ENCODE measurements at places on chromosomes 7 and 10.

DNA sequence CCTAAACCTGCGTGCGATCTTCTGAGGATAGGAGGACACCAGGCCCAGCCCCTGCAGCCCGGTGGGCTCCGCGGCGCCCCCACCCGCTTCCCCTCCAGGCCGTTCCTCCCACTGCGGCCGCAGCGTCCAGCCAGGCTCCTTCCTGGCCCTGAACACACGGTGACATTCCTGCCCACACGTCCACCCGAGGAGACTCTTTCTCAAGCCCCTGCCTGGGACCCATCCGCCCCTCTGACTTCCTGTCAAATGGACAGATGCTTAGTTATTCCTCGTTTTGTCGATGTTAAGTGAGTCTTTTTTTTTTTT, 32.4 kb upstream of the RNF32 start:
- DNase-seq = no peak

GRCh38 chr7:20076835-20077234, 140.3 kb downstream of the MACC1 start:
- DNase-seq = no peak

DNA sequence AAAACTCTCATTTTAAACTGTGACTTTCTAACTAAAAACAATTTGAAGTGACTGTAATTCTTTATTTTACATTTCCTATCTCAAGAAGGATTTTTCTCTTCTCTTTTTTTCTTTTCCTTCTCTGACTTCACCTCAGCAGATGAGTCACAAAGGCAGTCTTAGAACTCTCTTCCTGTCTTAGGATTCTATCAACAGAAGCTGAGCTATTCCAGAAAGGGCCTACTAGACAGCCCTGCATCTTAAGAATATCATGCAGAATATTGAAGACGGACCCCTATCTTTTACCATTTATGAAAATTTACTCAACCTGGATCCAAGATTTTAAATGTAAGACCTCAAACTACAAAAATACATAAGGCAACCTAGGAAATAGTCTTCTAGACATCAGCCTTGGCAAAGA, 365.7 kb upstream of the SEMA3C start:
- DNase-seq = no peak

DNA sequence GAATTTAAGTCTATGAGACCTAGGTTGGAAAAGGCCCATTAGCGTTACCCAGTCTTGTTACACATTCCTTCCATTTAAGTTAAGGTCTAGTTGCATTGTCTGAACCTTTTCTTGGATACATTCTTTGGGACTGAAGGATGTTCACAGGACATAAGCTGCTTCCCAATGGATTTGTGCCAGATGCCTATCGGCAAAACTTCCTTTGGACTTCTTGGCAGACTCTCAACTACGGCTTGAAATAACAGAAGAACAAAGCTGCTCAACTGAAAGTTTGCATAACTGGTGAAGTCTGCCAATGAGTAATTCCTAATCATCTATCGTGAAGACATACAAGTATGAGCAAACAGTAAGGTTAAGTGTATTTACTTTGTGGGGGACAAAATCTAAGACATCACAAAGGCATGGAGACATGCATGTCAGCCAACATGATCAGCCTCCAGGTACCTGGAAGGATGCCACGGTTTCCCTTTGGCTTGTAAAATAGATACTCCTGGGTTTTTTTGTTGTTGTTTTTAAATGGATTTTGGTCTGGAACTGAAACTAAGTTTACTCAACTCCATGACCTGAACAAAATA, 35.4 kb downstream of the MALSU1 start:
- DNase-seq = no peak

DNA sequence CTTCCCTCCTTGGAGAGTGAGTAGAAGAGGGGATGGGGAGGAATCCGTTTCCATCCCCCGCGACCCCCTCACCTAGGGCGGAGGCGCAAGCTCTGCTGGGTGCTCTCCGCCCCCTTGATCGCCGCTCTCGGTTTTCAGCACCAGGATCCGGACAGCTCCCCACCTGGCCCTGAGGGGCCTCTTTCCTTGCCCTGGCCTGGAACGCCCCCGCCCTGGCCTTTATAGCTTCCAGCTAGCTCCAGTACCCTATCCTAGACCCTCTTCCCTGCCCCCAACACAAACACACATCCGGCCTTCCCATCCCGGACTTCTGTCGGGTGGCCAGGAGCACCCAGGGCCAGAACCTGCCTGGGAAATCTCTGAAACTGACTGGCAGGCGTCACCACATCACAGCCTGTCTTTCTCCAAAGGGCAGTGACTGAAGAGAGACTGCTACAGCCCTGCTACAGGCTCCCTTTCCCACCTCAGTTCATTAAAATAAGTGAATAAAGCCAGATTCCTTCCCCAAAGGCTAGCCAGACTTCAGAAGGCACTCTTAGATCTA, 72.3 kb upstream of the LEP start:
- DNase-seq = peak; percentile 75

- no peak for DNase-seq
Observed at GRCh38 chr10:132702601-132703418, 83.1 kb downstream of the NKX6-2 start.

All from renal pelvis (tissue), 12 donors.